ENCODE measurements at places on chromosomes 11 and 22.
A peak's percentile ranks its signal among the peaks of the same experiment; 100 is the strongest.

GRCh38 chr11:102283116-102283485 is 34.2 kb upstream of the BIRC3 start:
- no peak for DNase-seq

GRCh38 chr22:23579870-23580575 is at the start of gene IGLL1:
Gene IGLL1, minus strand, starts transcription at chr22:23580290. Its CDS starts 100 bp downstream, at chr22:23580190.
- DNase-seq: no peak

DNA sequence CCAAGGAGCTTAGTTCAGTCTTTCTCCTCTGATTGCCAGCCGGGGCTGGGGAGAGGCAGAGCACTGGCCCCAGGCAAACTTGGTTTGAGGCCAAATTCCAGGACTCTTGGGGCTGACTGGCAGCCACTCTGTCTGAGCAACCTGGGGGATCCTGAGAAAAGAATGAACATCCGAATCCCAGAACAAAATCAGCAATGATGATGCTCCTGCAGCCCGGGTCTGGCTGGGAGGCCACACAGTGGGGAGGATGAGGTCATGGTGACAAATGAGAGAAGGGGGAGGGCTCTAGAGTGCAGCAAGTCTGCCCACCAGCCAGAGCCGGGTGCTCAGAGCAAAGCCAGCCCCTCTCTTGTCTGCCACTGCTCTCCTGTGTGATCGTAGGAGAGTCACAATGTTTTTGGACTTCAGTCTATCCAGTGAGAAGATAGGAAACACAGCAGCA is 71.8 kb upstream of the PAX6 start:
- peak; percentile 32 for DNase-seq

- no peak for DNase-seq
These were observed 903.7 kb downstream of the BRD1 start for GRCh38 chr22:48923996-48924395.

- no peak for DNase-seq
These were observed 45.5 kb upstream of the GRIK4 start for GRCh38 chr11:120465921-120466534.

DNA sequence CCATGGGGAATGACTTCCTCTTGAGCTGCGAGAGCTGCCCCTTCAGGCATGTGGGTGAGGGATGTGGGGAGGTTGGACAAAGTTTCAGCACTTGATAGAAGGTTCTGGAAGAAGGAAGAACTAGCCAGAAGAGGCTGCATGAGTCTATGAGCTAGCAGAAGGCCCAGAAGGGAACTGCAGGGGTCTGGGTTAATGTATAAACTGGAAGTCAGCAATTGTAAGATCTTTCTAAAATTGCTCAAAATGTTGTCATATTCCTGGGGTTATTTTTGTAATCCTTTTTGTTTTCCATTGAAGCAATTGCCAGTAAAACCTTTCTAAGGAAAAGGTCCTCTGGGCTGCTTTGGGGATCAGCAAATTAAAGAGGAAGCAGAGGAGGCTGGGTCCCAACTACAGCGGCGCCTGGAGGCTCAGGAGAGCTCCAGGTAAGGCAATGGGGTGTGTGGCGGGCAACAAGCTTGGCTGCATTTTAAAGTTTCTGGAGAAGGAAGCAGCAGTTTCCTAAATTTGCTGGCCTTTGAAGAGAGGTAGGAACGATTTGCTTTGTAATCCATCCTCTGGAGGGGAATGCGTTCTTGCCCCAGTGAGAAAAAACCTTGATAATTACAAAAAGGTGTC is 29.2 kb downstream of the ADAMTS15 start:
- DNase-seq: no peak

DNA sequence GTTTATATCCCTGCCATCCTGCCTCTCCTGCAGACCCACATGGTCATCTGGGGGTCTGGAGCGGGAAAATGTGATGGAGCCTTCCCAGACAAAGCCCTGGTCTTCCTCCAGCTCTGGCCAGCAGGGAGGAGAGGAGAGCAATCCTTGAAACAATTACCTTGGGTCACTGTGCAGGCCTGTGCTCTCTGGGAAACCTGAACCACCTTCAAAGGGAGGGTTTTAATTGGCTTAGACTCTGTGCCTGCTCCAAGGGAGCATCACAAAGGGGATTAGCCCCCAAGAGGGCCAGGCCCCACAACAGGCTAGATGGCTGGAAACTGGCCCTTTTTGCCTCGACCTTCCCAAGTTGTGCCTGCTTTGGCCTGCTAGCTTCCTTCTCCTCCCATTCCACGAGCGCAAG is 351.9 kb downstream of the TENM4 start:
- no peak for DNase-seq

GRCh38 chr11:126366064-126366822 is 10.8 kb downstream of the ST3GAL4 start:
- no peak for DNase-seq

GRCh38 chr22:50157709-50158375 is 12.7 kb upstream of the PANX2 start:
- DNase-seq: peak; percentile 14

DNA sequence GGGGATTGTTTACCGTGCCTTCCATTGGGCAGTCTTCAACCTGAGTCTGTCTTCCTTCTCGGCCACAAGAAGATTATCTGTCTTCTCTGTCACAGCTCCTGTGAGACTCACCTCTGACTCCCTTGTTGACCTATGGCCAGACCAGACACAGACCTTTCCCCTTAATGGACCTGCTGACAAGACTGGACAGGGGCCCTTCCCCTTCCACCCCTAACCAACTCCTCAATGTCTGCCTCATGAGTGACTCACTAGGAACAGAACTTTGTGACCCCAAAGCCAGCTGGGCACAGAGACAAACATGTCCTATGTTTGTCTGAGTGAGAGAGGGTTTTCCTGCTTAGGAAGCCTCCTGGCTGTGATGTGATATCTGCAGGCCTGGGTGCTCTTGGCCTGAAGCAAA is 405.0 kb downstream of the BRD1 start:
- DNase-seq: no peak

- DNase-seq: no peak
These were observed 25.6 kb downstream of the MRPL21 start for GRCh38 chr11:68878022-68878421.

GRCh38 chr11:66429983-66430602 is 8.6 kb downstream of the MRPL11 start:
- DNase-seq: peak; percentile 84

GRCh38 chr11:6142936-6143335 is 27.2 kb downstream of the OR52B2 start:
- no peak for DNase-seq

GRCh38 chr11:130314184-130314749 is 450 bp downstream of the ZBTB44 start:
- DNase-seq: peak; percentile 71

DNA sequence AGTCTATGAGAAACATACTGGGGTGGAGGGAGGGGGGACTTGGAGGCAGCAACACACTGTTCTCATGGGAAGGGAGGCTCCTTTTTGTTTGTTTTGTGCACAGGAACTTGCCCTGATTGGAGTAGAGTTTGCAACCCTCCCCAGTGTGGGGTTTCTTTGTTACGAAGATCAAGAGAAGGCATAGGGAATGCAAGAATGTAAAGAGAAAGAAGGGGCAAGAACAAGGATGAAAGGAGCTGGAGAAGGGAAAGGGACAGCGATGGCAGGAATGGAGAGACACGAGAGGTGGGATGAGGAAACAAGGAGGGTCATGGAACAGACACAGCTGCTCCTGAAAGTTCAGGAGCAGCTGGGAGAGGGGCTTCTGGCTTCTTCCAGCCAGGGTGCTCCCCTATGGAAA is 611.7 kb downstream of the NTM start:
- DNase-seq: no peak

GRCh38 chr11:70029115-70029860 is 48.8 kb upstream of the ANO1 start:
- DNase-seq: no peak

DNA sequence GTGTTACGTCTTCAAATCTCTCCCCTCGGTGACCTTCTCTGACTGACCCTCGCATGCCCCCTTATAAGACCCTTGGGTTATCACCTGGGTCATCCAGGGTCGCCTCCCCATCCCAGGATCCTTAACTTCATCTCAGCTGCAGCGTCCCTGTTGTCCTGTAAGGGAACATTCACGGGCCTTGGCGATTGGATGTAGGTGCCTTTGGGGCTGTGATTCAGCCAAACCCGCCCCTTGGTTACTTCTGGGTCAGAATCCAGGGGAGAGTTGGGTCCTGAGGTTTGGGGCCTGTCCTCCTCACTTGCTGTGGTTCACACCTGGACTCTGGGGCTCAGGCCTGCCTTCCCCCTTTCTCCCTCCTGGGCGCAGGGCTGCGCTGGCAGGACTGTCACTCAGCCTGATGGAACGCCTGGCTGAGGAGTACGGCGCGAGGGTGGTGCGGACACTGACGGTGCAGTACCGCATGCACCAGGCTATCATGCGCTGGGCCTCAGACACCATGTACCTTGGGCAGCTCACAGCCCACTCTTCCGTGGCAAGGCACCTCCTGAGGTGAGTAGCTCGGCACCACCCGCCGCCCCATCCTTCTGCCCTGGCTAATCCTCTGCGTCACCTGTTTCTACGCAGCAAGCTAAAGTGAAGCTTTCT is 29.4 kb downstream of the IGHMBP2 start:
- no peak for DNase-seq

GRCh38 chr11:97445561-97445960 is 1055.7 kb downstream of the JRKL start:
- no peak for DNase-seq

DNA sequence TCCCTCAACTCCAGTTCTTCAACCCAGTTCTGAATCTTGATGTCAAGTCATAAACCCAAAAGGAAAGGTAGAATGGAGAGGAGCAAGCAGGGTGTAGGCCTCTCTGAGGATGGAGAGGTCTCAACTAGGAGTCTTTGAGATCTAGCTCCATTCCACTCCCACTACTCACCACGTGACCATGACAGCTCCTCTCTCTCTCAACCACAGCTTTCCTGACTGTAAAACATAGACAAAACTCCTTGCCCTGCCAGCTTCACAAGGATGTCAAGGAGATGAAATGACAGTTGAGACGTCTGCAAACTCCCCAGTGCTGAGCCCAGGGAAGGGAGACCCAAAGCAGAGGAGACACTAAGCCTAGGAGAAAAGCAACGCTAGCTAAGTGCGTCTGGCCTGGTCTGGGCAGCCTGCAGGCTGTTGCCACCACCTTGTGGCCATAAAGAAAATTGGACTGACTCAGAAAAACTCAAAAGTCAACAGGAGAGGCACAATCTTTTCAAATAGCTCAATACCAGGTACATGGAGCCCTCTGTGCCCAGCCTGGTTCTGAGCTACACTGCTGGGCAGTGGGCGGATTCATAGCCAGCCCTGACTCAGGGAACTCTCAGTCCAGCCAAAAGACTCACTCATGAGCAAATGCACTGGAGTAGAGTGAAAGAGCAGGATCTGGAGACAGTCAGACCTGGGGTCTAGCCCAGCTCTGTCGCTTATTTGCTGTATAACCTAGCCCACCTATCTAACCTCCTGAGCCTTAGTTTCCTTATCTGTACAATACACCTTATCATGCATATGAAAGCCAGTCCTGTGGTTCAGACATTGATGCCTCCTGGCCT is 3.4 kb downstream of the CLPB start:
- peak; percentile 52 for DNase-seq

DNA sequence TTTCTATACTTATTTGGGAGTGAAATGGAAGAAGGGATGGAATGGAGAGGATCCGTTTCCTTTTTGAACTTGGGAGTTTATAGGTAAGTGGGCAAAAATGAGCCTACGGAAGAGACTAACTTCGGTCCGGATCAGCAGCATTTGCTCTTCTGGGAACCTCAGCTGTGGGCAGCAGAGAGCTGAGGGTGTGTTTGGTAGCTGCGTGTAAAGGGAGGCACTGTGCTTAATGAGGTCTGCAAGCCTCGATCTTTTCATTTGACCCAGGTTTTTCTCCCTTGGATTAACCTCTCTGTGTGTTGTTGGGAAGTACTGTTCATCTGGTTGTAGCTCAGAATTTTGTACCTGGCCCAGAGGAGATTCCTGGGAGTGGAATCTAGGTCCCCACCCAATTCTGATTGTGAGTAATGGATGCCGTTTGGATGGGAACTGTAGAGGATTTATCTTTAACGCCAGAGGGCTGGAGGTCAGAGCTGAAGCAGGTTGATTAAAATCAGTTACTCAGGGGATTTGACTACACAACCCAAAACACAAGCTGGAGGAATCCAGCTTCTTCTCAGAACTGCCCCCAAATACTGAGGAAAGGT is 201.6 kb upstream of the SORL1-AS1 start:
- DNase-seq: no peak

GRCh38 chr11:45361551-45361950 is 75.4 kb upstream of the SYT13 start:
- DNase-seq: no peak

GRCh38 chr11:78612721-78613377 is 38.2 kb upstream of the NARS2 start:
- DNase-seq: no peak

DNA sequence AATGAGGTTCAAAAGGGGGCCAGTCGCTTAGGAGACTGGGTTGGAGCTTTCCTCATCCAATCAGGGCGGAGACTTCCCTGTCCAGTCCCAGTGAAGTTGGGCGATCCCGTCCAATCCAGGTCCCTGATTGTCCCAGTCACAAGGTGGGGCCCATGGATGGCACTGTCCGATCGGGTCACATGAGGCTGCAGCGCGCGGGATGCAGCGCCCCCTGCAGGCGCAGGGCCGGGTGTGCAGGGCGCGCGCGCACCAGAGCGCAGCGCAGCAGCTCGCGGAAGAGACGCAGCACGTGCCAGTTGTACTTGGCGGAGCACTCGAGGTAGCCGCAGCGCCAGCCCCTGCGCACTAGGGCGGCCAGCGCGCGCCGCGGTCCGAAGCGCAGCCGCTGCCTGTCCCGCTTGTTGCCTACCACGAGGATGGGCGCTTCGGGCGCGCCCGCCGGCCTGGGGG is 2.3 kb downstream of the RASL10A start:
- DNase-seq: no peak

- DNase-seq: no peak
These were observed 128.3 kb downstream of the CRYBB2 start for GRCh38 chr22:25347752-25348102.

DNA sequence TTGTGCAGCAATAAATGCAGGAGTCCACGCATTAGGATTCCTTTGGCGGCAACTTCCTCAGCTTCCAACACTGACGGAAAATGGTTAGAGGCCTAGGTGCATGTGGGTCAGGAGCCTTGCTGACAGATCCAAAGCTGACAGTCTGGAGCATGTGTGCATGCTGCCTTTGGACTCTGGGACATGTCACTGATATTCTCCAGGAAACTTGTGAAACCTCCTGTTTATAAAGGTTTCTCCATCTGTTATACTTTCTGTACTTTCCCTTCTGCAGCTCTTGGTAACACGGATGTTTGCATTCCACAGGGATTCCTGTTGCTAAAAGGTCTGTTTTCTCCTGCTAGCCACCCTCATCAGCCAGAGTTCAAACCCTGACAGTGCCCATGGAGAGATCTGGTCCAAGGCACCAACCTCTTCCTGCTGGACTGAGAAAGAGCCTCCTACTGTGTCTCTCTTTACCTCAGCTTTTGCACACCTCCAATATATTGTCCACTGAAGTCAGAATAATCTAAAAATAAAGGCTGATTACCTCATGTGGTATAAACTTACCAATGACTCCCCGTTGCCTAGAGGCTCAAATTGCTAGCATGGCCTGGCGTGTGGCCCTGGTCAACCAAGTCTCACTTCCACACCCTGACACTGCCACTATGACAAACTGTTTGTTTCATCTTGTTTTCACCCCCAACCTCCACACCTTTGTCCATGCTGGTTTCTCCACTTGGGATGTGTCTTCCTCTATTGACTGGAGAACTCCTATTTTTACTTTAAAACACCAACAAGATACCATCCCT is 31.1 kb upstream of the LYVE1 start:
- no peak for DNase-seq
